ENCODE measurements at places on chromosomes 12 and 14.

GRCh38 chr12:14960548-14961465 is 594 bp downstream of the ARHGDIB start:
- no peak for DNase-seq

DNA sequence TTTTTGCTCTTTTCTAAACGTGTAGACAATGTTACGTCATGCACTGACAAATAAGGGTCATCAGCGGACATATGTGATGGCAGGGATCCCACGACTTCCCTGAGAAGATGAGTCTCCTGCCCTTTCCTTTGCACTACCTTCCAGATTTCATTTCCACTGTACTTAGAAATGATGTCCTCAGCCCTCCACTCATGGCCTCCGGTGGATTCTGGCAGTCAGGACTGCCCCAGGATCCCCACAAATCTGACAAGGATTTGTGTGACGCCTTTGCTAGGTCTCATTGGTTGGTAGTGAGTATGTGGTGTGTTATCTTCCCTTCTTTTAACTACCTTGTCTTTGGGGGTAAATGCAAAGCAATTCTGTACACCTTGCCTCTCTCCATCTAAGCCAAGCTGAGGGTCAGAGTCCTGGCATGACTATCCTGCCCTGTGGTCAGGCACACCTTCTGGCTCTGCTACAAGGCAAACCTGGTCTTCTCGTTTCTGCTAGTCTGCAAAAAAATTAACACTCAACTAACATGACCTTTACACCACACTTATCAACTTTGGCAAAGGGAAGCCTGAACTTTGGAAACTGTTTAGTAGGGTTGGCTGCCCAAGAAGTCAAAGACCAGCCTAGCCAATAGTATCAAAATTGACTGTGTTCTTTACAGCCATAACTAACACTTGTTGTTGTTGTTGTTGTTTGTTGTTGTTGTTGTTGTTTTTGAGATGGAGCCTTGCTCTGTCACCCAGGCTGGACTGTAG is 17.3 kb upstream of the DHRS4 start:
- no peak for DNase-seq

- DNase-seq = no peak
Observed at GRCh38 chr12:38587594-38587993, 271.0 kb downstream of the ALG10B start.

- DNase-seq = no peak
Observed at GRCh38 chr14:81982046-81982445, 448.4 kb upstream of the SEL1L start.

GRCh38 chr14:104558231-104559027 is 21.1 kb upstream of the C14orf180 start:
- no peak for DNase-seq

- no peak for DNase-seq
Observed at GRCh38 chr14:34075042-34075744, 124.3 kb upstream of the EGLN3 start.
